ENCODE measurements at places on chromosomes 7 and 10. TPM values are rescaled to one million over a fixed set of nuclear protein-coding genes. Genes with fewer than 3 reads are reported as not detected.

The CTAGE4 gene
- total RNA-seq = 0.17 TPM

The ABCC2 gene
- 0.66 TPM for total RNA-seq

DNA sequence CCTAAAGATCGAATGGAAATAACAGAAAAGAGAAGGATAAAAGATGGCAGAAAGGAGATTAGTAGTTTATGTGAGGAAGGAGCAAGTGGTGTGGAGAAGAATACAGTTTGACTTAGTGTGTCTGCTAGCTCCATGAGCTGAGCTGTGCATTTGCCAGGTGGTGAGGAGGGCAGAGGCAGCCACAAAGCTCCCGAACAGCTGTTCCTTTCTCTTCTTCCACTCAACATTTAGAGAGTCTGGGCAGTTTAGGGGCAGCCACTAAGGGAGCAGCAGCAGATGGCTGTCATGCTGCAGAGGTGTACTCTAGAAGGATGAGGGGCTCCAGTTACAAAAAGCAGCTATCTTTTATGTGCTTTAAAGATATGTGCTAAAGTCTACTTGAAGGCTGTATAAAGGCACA lies 674.4 kb downstream of the GRM8 start:
- no peaks in the 10 kb centered on the region for H3K27me3 ChIP-seq
- no peaks in the 10 kb centered on the region for H3K36me3 ChIP-seq
- H3K4me1 ChIP-seq = no peaks in the 10 kb centered on the region
- DNase-seq = no peak

GRCh38 chr7:19972876-19973275 lies 199.5 kb upstream of the TMEM196 start:
- no peaks in the 10 kb centered on the region for H3K27me3 ChIP-seq
- no peak overlapping the region for H3K27ac ChIP-seq
- H3K36me3 ChIP-seq = no peaks in the 10 kb centered on the region
- H3K4me3 ChIP-seq = no peak overlapping the region

GRCh38 chr7:80637911-80638765 lies at the start of gene CD36:
CD36 (plus strand) TSS chr7:80638642; CDS start chr7:80646741, 8,099 bp downstream.
- H3K27ac ChIP-seq = no peak within 1 kb of the TSS
- DNase-seq = no peak
- H3K4me3 ChIP-seq = no peak within 1 kb of the TSS
- no peaks in the 10 kb centered on the region for H3K27me3 ChIP-seq
- no peaks in the 10 kb centered on the region for H3K36me3 ChIP-seq

DNA sequence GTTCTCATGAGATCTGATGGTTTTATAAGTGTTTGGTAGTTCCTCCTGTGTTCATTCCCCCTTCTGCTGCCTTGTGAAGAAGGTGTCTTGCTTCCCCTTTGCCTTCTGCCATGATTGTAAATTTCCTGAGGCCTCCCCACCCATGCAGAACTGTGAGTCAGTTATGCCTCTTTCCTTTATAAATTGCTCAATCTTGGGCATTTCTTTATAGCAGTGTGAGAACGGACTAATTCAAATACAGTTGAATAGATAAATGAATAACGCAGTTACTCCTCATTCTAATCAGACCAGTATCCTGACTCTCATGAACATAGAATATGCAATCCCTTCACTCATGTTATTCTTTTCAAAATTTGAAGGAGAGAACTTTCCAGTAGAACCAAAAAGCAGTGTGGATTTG lies 375.0 kb upstream of the FZD8 start:
- no peak overlapping the region for H3K4me3 ChIP-seq
- DNase-seq = no peak
- H3K4me1 ChIP-seq = no peaks in the 10 kb centered on the region
- no peaks in the 10 kb centered on the region for H3K27me3 ChIP-seq
- H3K36me3 ChIP-seq = no peaks in the 10 kb centered on the region
- no peak overlapping the region for H3K27ac ChIP-seq

DNA sequence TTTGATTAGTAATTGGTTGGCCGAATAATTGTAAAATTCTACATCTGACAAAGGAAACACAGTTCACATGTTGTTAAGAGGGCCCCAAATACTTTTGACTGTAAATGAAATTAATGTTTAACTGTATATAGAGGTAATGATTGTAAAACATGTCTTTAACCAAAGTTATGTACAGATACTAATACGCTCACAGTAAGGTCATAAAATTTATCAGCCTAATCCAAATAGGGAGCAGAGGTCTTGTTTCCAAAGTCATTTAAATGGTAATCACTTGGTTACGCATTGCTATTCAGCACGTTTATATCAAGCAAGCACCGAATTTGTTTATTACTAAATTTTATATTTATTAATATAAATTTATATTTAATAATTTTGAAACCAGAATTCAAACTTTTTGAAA lies 1.4 kb downstream of the PHYHIPL start:
- H3K4me3 ChIP-seq = no peak overlapping the region
- no peak overlapping the region for H3K27ac ChIP-seq
- H3K27me3 ChIP-seq = peaks cover 24% of the 10 kb centered on the region
- no peak for DNase-seq
- no peaks in the 10 kb centered on the region for H3K36me3 ChIP-seq

GRCh38 chr10:73456187-73456890 lies 23.0 kb upstream of the MSS51 start:
- no peak for DNase-seq
